Camera-type eye (tissue), 1 donor: ENCODE measurements at places on chromosomes 16 and 17. TPM values are rescaled to one million over a fixed set of nuclear protein-coding genes. Genes with fewer than 3 reads are reported as not detected.

The CACNG5 gene
- 64.4 TPM for total RNA-seq

The ENPP7 gene
- total RNA-seq = not detected

The ARSG gene
- total RNA-seq = 26.3 TPM

The TCAP gene
- total RNA-seq = 57.6 TPM

The PPL gene
- 37.7 TPM for total RNA-seq

The RGS9 gene
- 20.2 TPM for total RNA-seq

The PRR35 gene
- total RNA-seq = 2.0 TPM

The TEPSIN gene
- total RNA-seq = 22.7 TPM

The ALOX15B gene
- total RNA-seq = 0.27 TPM

The MGRN1 gene
- 62.8 TPM for total RNA-seq
